ENCODE measurements at places on chromosomes 12 and 14.

GRCh38 chr12:95126076-95126475, 52.7 kb upstream of the NR2C1 start:
- no peak for DNase-seq

- DNase-seq: no peak
These were observed 34.4 kb downstream of the PPP1R36 start for GRCh38 chr14:64584190-64584589.

- DNase-seq: no peak
These were observed 1029.7 kb upstream of the LRFN5 start for GRCh38 chr14:40576880-40577478.

DNA sequence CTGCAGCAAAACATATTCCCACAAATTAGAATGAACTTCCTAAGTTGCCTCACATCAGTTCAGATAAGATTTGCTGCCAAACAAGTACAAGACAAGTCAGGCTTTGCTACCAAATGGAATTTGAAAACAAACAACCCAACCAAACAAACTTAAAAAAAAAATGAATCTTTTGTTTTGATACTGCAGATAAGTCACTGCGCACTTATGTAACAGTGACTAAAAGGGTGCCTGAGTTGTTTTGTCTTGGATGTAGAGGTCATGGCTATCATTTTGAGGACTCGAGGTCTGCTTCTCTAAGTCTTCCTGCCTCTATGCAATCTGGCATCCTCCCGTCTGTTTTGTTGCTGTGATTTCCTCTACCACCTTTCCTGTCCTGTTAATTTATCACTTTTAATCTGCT, 11.1 kb upstream of the EPS8 start:
- DNase-seq: no peak

DNA sequence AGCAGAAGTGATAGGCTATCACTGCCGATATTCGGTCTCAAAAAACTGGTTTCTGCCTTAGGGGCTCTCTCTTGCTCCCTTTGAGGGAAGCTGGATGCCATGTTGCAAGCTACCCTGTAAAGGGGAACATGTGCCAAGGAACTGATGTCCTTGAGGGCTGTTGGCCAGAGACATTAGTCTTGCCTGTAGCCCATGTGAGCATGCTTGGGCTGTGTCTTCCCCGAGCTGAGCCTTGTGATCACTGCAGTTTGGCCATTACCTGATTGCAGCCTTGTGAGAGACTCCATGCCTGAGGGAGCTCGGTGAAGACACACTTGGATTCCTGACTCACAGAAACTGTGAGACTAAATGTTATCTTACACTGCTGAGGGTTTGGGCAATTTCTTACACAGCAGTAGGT, 18.8 kb downstream of the RTRAF start:
- no peak for DNase-seq

DNA sequence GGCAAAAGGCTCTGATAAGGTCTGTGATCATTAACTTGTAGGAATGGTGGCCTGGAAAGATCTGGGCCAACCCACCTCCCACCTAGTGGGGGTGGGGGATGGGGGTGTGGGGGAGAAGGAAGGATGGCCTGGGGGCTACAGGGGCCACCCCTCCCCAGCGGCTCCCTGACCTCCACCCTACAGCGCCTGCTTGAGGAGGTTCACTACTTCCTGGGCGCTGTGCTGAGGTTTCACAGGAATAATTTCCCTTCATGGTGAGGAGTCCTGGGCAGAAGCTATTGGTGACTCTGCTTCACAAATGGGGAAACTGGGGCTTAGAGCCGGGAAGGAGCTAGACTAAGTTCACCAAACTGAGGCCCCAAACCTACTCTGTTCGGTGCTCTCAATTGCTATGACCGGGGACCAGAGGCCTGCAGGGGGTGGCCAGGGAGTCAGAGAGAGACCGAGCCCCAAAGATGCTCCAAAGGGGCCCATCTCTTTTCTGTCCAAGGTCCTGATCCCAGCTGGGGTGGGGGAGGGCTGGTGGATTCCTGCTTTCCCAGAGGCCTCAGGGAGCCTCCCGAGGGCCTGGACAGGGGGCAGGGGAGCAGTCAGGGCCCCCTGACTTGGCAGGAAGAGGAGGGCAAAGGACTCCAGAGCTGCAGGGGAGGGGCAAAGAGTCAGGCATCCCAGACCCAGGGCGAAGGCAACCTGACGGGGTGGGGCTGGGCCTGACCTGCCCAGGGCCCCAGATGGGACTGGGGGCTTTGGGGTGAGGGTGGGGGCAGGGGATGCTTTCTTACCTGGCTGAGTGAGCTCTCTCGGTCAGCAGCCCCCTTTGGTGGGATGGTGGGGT, 1.7 kb downstream of the HNF1A start:
- no peak for DNase-seq

DNA sequence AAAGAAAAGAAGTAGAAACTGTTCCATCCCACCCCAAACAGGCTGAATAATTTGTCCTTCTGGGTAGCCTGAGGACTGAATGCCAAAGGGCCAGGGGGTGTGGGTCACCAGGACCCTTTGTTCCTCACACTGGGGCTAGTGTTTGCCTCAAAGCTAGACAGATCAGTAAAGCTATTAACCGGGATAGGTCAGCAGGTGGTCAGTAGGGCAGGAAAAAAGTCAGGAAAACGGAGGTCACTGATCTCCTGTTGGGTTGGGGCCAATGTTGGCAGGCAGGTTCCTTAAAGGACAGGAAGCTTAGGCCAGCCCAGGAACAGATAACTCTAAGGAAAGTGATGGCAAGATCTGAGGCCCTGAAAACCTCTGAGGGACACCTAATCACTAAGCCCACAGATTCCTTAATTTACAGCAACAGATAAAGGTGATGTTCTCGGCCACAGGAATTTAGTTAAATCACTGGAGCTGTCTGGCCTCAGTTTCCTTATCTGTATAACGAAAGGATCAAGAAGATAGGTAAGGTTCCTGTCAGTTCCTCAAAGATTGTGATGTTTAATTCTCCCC, 22.7 kb upstream of the TMPO start:
- DNase-seq: no peak

DNA sequence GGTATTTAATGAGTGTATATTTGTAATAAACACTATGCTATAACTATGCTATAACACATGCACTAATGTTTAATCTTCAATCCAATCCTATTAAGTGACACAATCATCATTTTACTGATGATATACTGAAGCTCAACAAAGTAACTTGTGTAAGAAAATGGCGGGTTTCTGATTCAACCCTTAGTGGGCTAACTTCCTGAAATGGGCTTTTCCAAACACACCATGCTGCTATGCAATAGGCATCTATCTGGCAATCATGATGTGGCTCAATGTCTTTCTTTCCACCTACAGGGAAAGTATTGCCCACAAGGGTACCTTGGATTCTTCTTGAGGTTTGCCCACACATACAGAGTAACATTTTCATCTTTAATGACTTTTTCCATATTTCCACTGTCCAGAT, 48.3 kb downstream of the DNAI7 start:
- no peak for DNase-seq

- no peak for DNase-seq
These were observed 62.2 kb downstream of the CLMN start for GRCh38 chr14:95257521-95257920.

DNA sequence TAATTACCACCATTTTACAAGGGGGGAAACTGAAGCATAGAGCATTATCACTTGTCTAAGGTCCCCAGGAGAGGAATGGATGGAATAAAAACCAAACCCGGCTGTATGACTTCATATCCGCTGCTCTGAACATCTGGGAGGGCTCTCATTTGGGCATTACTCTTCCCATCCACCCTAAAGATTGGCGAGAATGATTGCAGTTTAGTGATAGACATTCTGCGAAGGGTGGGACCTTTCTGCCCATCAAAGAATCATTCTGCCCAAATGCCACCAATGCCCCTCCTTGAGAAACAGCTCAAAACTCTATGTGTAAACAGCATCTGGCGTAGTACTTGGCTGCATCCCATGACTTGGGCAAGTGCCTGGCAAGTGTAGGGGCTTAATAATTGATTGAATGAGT, 11.6 kb downstream of the CHST11 start:
- no peak for DNase-seq

DNA sequence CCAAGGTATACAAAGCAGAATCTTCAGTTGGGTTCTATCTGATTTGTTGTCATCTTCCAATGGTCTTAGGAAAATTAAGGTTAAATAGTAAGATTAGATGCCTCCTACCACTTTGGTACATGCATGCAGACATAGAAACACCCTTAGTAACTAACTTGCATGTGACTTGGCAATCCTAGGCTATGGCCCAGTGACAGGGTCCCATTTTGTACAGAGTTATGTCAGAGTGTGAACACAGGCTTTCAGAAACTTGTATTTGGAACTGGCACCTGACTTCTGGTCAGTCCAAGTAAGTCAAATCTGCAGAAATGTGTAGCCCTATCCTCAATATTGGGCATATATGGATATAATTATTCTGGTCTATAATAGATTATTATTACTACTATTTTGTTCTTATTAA, 53.1 kb downstream of the DAD1 start:
- no peak for DNase-seq

- no peak for DNase-seq
These were observed 150.8 kb upstream of the DAAM1 start for GRCh38 chr14:59037620-59038019.

GRCh38 chr12:1174659-1175058, 183.6 kb downstream of the ERC1 start:
- no peak for DNase-seq

DNA sequence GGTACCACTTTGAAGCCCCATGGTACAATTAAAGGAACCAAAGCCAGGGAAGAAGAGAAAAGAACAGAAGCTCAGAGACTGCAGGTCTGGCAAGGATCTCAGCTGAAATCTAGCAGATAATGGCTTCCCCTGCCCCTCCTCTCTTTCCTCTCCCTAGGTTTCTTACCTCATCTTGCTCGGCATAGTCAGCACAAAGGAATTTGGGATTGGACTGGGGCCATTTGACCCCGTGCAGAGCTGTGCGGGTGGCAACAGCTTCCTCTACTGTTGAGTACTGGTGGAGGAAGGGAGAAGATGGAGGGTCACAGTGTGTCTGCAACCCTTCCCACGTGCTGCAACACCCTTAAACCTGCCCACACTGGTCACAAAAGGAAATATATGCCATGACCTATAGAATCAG, 4.7 kb upstream of the CDH24 start:
- peak; percentile 93 for DNase-seq

DNA sequence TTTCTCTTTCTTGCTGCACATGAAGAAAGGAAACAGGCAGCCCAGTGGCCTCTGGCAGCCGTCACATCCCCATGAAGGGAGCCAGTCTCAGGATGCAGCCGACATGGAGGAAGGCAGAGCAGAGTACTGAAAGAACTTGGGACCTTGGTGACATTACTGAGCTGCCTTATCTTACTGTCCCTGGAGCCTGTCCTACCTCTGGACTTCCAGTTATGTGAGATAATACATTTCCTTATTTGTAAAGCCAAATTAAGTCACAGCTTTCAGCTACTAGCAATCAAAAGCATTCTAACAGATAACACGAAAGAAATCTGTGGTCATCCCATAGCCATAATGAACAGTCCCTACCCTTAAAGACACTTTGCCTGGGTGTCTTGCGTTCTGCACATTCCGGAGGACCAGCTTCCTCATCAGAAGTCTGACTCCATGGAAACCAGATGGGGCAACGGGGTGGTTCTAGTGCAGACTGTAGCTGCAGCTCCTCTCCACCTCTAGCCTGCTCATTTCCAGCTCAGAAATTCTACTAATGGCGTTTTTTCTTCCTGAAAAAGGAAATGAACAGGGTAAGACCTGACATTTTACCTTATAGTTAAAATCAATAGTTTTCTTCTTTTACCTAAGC, 7.8 kb upstream of the EGLN3 start:
- DNase-seq: no peak

DNA sequence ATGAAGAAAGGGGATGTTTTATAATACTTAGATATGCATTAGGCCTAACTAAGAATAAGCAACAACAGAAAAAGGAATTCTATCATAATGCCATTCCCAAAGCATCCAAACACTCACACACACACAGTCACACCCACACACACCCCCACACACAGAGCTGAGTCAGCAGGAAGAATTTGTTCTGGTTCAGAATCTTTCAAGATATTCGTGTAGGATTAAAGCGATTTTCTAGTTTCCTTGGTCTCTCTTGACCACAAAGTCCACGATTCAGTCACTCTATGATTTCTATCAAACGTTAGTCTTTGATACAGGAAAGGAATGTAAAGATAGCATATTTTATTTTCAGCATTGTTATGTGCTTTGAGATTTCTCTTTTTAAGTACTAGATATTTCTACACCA, 382.6 kb upstream of the DCN start:
- DNase-seq: no peak

- DNase-seq: peak; percentile 75
These were observed 93.9 kb downstream of the DACT1 start for GRCh38 chr14:58731465-58732293.

GRCh38 chr12:52164624-52165023, 27.2 kb downstream of the KRT80 start:
- no peak for DNase-seq

DNA sequence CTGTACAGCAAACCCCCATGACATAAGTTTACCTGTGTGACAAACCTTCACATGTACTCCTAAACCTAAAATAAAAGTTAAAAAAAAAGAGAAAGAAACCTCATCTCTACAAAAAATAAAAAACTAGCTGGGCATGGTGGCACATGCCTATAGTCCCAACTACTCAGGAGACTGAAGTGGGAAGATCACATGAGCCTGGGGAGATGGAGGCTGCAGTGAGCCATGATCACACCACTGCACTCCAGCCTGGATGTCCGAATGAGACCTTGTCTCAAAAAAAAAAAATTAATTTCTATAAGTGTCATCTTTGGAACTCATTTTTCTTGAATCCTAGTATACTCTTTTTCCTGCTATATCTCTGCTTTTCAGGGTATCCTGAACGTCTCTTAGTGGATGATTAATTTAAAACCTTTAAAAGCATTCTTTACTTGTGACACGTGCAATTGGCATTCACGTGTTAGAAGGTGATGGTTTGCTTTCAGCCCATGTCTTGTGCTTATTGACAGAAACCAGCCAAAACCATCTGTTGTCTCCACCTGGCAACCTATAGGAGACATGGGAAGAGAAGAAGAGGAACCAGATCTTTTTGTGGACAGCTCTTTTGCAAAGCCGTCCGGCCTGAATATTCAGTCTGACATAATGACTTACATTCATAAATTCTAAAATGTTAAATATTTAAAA, 30.6 kb upstream of the PPFIBP1 start:
- no peak for DNase-seq

GRCh38 chr12:125324861-125325490, 259.7 kb downstream of the AACS start:
- DNase-seq: no peak

DNA sequence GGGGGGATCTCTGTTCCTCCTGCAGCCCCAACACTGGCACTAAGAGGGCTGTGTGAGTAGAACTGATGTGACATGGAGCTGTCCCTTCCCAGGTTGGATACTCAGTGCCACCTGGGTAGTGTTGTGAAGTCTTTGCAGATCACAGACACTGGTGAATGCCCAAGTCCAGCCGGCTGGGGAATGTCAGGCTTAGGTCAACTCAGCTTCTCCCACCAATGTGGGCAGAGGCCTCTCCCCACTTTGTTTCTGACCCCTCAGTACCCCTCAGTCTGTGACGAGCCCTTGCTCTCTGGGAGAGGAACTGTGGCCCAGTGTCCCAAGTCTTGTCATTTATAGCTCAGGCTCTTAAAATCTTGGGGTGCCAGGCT, 11.3 kb downstream of the SLC25A29 start:
- no peak for DNase-seq

All from A673 (cell line).